ENCODE measurements at places on chromosomes 12 and 14.

- DNase-seq = no peak
Measured at GRCh38 chr12:55687746-55688145, 20.0 kb downstream of the ITGA7 start.

DNA sequence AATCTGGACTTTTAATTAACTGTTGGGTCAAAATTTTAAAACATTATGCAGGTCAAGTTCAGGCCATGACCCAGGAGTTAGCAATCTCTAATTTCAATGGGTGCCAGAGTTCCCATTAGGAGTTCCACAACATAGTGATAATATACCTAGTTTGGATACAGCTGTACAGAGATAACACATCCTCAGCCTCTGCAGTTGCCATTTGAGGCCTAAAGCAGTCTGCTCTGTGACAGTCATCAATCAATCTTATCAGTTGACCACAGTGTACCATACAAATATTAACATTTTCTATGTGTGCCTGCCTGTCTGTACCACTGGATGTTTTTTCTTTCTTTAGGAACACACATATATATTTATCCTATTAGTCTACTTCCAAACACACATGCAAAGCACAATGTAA is 54.0 kb upstream of the BBS10 start:
- DNase-seq = no peak

- no peak for DNase-seq
Measured at GRCh38 chr14:37592482-37593408, 2.3 kb downstream of the FOXA1 start.

DNA sequence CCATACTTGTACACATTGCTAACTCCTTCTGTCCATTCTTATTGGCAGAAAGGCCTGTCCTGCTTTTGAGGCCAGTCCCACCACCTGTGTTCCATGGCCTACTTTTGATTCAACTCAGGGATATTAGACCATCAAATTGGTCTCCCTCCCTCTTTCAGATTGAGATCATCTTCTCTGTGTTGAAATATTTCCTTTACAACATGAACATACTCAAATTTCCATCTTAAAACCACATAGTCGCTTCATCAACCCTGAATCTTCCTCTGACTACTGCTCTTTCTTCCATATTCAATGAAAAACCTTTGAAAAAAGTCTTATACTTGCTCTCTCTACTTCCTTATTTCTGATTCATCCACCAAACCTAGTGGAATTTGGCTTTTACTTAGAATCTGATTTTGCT is 34.9 kb downstream of the TRMT5 start:
- no peak for DNase-seq

DNA sequence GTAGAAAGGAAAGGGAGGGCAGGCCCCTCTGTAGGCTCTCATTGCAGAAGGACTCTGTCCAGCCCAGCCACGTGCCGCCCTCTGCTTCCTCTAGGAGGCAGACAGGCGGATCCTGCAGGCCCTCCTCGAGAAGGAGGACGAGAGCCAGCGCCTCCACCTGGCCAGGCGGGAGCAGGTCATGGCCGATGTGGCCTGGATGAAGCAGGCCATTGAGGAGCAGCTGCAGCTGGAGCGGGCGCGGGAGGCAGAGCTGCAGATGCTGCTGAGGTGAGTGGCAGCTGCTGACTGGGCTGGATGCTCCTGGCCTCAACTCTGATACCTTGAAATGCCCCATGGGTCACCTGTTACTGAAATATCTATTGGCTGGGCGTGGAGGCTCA is 10.9 kb downstream of the TCHP start:
- peak; percentile 38 for DNase-seq

DNA sequence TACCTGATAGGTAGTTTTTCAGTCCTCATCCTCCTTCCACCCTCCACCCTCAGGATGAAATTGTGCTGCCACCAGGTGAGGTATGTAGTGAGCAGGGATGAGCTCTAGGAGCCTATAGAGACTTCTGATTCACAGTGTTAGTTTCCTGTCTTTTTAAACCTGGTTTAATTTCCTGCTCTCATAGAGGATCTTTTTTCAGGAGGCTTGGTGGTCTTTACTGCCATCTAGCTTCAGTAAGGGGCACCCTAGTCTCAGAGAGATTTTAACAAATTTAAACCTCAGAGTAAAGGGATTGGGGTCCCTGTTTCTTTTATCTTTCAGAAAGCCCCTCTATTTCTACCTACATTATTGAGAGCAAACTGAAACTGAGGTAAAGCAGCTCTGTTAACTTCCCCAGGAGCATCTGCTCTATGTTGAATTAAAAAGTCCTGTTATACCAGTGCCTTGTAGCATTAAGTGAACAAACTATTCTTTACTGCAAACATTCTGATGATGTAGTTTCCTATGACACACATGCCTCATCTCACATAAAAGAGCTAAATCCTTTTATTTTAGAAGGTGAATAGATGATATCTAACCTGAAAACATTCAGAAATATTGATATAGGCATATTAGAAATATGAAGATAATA is 172.2 kb upstream of the DDHD1 start:
- DNase-seq = no peak

DNA sequence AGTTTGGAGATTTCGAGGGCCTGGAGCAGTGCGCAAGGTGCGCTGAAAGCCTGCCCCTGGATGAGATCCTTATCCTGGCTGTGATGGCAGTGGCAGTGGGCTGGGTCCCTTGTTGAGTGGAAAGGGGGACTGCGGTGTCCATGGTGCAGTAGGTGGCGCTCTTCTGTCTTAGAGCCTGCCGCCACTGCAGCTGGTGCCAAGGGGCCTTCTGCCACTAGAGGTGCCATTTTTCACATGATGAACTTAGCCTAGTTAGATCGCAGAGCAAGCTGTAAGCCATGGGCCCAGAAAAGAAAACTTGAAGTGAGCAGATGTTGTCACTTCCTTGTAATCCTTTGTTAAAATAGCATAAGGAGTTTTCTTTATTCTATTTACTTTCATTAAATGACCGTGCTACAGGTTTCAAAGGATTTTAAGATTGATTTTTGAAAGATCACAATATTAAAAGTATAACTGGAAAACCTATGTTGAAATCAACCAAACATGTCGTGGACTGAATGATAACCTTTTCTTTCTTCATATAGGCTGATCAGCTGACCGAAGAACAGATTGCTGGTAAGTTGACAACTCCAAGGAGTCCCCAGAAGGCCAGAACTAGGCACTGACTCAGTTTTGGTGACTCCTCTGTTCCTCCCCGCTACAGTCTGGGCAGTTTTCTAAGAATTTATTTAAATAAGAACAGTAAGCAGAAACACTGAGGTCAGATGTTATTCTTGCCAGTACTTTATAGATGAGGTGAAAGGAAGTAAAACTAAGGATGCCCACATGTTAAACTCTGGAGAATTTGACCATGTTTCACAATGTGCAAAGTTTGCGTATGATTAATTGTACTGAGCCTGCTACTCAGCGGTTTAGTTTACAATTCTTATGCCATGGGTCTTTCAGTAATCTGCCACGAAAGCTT is 3.0 kb downstream of the CALM1 start:
- DNase-seq = peak; percentile 89

GRCh38 chr12:92897844-92898243 is 31.3 kb downstream of the EEA1 start:
- DNase-seq = no peak

- no peak for DNase-seq
Measured at GRCh38 chr14:88364710-88365413, 20.6 kb upstream of the SPATA7 start.

- DNase-seq = no peak
Measured at GRCh38 chr14:94472842-94473241, 3.2 kb downstream of the SERPINA9 start.

DNA sequence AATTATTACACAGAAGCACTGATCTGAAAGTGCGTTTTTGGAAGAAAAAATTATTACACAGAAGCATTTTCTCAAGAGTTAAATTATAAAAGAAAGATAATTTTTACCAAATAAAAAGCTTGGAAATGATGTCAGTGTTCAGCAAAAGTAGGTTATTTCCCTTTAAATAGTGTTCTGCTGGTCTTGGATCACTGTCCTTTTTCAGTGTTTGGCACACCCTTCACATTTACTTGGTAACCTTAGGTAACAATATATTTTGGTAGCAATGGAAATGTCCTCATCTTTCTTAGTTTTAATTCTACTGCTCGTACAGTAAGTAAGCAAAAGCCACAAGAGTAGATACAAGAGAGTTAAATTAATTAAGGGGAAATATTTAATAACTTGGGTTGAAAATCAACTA is 40.3 kb downstream of the FERMT2 start:
- DNase-seq = no peak

- no peak for DNase-seq
Measured at GRCh38 chr12:106445959-106446358, 88.4 kb downstream of the POLR3B start.

DNA sequence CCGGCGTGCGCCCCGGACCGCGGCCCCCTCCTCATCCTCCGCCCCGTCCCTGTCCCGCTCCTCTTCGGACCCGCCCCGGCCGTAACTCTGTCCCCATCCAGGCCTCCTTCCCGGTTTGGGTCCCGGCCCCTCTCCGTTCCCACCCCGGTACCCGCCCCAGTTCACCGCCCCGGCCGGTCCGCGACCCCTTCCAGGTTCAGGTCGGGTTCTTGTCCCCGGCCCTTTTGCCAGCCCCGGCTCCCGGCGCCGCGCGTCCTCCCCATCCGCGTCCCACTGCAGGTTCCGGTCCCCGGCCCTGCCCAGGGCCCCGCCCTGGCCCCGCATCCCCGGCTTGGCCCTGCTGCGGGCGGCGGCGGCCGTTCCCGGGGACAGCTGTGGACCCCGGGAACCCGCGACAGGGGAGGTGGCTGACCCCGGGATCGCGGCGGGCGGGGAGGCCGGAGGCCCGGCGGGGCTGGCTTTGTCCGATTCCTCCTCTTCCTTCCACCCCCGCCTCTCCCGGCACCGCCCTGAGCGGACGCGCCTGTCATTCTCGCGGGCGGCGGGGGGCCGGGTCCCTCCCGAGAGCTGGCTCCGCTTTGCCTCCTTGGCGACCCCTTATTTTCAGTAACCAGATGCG is 601 bp downstream of the KLC1 start:
- DNase-seq = peak; percentile 46

DNA sequence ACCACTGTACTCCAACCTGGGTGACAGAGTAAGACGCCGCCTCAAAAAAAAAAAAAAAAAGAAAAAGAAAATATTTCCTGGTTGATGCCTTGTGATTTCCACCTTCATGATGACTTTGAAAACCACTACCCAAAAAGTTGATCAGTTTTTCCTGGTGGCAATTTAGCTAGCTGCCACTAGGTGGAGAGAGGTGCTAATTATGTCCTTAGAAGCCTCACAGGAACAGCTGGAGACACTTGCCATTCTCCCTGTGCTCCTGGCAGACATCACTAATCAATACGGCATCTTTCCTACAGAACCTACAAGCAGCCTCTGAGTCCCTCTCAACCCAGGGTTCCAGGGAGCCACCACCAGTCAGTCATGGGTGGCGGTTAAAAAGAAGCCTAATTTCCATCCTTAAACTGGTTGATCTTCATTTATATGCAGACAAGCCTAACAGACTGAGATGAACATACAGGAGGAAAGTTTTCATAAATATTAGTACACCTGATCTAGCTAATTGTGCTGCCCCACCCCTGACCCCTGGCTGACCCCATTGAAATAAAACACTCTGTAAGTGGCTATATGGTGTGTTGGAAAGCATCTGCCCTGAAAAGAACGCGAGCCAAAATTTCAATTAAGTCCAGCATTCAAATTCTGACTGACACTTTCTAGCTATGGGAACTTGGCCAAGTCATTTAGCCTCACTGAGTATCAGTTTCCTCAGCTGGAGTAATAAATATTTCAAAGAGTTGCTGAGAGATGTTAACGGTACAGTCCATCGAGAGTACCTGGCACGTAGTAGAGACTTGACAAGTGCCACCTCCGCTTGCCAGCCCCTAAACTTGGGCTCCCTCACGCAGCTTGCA is 6.2 kb upstream of the OAS1 start:
- DNase-seq = peak; percentile 27

DNA sequence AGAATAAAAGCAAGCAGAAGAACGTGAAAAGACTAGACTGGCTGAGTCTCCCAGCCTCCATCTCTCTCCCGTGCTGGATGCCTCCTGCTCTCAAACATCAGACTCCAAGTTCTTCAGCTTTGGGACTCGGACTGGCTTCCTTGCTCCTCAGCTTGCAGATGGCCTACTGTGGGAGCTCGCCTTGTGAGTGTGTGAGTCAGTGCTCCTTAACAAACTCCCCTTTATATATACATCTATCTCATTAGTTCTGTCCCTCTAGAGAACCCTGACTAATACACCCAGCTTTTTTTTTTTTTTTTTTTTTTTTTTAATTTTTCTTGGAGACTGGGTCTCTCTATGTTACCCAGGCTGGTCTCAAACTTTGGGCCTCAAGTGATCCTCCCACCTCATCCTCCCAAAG is 46.9 kb downstream of the ACTN1 start:
- peak; percentile 51 for DNase-seq

DNA sequence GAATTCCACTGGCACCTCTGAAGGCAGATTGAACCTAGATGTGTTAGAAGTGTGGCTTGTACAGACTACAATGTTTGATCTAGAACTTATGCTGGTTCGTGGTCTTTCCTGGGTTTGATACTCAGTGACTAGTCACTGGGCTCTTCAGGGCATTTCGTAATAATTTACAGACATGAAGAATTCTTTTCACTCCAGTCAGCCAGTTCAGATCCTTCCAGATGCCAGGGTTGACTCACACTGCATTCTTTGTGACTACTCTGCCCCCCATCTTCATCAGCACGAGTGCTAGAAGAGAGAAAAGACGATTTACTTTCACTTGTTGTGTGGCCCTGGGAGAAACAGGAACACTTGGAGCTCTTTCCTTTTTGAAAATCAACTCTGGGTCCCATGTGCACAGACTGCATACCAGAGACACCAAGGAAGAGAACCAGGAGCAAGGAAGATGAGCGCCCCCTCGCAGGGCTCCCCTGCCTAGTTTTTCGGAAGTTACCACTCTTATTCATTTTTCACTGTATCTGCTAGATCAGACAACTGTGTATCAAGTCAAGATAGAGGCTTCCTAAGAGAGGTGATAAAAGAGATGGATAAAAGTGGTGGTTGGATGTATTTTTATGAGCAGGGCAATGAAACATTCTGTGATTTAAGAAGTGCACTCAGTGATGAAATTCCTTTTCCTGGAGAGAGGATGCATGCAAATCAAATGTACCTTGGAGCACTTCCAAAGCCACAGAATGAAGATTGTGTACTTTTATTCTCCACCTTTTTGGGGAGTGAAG is 33.5 kb upstream of the EVL start:
- peak; percentile 99 for DNase-seq

DNA sequence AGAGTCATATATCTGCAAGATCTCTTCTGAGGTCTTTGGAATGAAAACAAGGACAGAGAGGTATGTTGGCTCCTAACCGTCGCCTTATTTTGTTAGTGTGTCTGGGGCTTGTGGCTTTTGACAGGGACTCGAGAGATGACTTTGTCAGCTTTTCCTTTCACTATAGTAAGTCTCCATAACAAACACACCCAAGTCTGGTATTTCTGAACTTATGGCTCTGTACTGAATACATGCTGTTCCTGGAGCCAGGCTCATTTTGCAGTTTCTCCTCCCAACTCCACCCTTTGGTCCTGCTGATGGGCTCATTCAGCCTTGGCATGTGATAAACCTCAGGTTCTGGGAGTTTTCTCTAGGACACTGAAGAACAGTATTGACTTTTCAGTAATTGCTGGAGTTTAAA is 27.7 kb upstream of the TMED10 start:
- peak; percentile 60 for DNase-seq

GRCh38 chr12:90151491-90152015 is 442.9 kb upstream of the ATP2B1 start:
- DNase-seq = no peak

All from fibroblast of skin of back (primary cell).